ENCODE measurements at places on chromosomes 5 and 9.

- DNase-seq, result peak; percentile 39
These were observed 163.3 kb upstream of the LHFPL2 start for GRCh38 chr5:78811866-78812265.

DNA sequence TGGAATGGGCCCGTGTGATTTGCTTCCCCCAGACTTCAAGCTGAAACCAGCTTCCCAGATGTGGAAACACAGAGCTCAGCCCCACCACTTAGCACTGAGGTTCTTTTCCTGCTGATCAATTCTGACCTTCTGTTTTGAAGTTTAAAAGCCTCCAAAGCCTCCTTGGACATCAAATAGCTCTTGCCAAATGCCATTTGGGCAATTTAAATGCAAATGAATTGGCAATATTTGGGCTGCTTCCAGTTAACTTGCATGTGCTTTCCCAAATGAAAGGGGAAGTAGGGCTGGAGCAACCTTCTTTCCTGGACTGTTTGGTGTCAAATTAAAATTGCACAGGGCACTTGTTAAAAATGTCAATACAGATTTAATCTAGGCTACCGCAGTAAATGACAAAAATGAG lies 710.5 kb downstream of the TLR4 start:
- DNase-seq, result no peak

DNA sequence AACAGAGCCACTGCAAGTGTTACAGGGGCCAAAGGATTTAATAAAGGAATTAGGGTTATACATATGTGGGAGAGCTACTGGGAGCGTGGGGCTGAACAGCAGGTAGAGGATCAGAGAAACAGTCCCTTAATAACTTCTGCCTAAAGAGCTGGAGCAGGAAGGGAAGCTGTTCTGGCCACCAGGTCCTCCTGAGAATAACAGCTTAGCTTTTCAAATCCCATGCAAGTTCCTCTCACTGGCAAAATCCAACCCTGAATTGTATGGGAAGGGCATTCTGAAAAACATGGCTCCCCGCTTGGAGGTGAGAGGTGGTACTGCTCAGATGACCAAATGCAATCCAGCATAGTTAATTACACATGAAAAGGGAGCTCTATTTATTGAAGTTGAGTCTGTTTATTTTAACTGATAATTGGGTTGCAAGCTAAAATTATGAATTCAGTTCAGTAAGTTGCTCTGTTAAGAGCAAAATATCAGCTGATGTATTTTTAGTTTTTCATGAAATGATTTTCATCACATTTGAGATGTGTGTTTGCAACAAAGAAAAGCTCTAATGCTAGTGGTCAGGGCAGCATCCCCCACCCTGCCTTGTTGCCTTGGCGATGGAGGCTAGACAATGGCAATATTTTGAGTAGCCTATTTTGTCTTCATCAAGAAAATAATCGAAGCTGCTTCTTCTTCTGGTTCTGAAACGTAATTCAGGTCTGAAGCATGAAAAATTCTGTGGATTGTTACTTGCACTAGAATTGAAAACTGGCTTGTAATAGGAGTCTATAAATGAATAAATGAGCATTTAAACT lies 58.4 kb upstream of the SH3GL2 start:
- peak; percentile 40 for DNase-seq

- DNase-seq, result no peak
These were observed 237.1 kb upstream of the NMUR2 start for GRCh38 chr5:152641970-152642805.

DNA sequence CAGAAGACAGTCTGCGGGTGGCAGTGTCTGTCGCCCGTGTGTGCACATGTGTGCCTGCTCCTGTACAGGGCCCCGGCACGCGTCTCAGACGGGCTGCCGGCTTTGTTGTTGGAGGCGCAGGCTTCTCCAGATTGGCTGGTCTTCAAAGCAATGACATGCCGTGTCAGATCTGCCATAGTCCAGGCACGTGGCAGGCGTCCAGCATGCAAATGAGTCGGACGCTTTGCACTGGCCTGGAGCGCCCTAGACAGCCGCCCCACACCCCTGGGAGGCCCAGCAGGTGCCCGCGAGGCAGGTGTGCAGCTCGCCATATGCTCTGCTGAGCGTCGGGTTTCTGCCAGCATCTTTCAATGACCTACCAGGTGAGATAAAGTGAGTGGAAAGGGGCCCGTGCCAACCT lies 71.5 kb downstream of the GADD45G start:
- peak; percentile 96 for DNase-seq

GRCh38 chr5:77133061-77133758 lies 46.1 kb upstream of the ZBED3 start:
- DNase-seq, result no peak
